AG04450 (cell line): ENCODE measurements at places on chromosomes 2 and 18. TPM values are rescaled to one million over a fixed set of nuclear protein-coding genes. Genes with fewer than 3 reads are reported as not detected.

Gene FBXO48
- 0.66 and 0.89 TPM in 2 replicates for polyA plus RNA-seq

Gene FBXO41
- polyA plus RNA-seq: 2.5 and 2.7 TPM in 2 replicates

Gene CIB4
- polyA plus RNA-seq: not detected in 2 replicates

Gene SH2D6
- 0.10 and 0.15 TPM in 2 replicates for polyA plus RNA-seq

Gene TTN
- 0.06 and 0.07 TPM in 2 replicates for polyA plus RNA-seq

Gene AGBL5
- polyA plus RNA-seq: 40.9 and 41.6 TPM in 2 replicates

Gene PCARE
- polyA plus RNA-seq: not detected in 2 replicates

Gene OSBPL6
- 4.5 and 5.0 TPM in 2 replicates for polyA plus RNA-seq

Gene COL3A1
- 1,314 and 1,396 TPM in 2 replicates for polyA plus RNA-seq

Gene CNDP1
- polyA plus RNA-seq: not detected in 2 replicates

Gene UBR3
- polyA plus RNA-seq: 15.7 and 20.3 TPM in 2 replicates

Gene PTPN4
- 16.5 and 19.6 TPM in 2 replicates for polyA plus RNA-seq

Gene SPTBN1
- 56.6 and 72.1 TPM in 2 replicates for polyA plus RNA-seq

Gene ZNF385B
- polyA plus RNA-seq: not detected in 2 replicates

Gene IL1RL1
- polyA plus RNA-seq: 0.30 and 0.31 TPM in 2 replicates

Gene OTOS
- not detected in 2 replicates for polyA plus RNA-seq

Gene UGT1A6
- polyA plus RNA-seq: not detected in 2 replicates

Gene THSD7B
- polyA plus RNA-seq: not detected in 2 replicates

Gene CRYGC
- not detected in 2 replicates for polyA plus RNA-seq

Gene BBS5
- 2.0 and 2.1 TPM in 2 replicates for polyA plus RNA-seq

Gene GPR39
- polyA plus RNA-seq: 2.9 and 3.6 TPM in 2 replicates
